ENCODE measurements at places on chromosomes 1 and 21. TPM values are rescaled to one million over a fixed set of nuclear protein-coding genes. Genes with fewer than 3 reads are reported as not detected.

Gene SELENBP1
- not detected for total RNA-seq

Gene LCE3E
- total RNA-seq, result not detected

DNA sequence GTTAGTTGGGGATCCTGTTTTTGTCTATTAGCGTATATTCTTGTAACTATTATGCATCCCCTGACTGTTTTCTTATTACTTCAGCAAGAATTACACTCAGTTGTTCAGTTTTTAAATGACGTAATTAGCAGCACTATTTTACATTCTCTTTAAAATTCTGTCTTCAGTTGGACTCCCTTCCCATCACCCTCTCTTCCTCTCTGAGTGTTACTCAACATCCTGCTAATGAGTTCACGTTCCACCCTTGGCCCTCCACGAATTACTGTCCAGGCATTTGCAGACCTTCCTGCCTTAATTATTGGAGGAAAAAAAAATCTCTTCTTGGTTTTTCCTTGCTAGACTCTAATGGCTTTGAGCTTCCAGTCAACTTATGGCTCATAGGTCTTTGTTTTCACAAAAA lies 23.6 kb upstream of the FAM78B start:
- no peak for DNase-seq

GRCh38 chr1:245933431-245934045 lies 573.5 kb downstream of the SMYD3 start:
- DNase-seq, result no peak

- no peak for DNase-seq
Measured at GRCh38 chr1:50189369-50189768, 80.6 kb downstream of the ELAVL4 start.

- DNase-seq, result no peak
Measured at GRCh38 chr21:44397431-44398031, 44.1 kb downstream of the TRPM2 start.

- no peak for DNase-seq
Measured at GRCh38 chr1:8349961-8350360, 32.0 kb downstream of the SLC45A1 start.

DNA sequence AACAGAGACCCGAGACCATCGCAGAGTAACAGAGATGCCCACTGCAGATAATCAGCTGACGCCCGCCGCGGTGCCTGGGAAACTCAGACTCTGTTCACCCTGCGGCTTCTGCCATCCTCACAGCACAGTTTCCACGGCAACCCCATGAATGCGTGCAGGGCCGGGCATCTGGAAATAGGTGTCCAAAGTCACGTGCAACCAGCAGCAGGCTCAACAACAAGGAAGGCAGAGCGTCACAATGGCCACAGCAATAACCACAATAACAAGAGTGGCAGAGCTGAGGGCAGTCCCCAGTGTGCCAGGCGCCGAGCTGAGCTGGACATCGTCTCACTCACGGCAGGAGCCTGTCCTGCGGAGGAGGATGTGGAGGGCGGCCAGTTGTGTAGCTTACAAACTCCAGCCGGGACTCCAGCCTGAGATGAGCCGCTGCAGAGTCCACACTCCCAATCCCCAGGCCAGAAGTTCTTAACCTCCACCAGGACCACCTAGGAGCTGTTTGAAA lies 102.0 kb downstream of the CRYAA start:
- DNase-seq, result no peak

Measured in OCI-LY7 (cell line).